Stomach (tissue), 19 donors: ENCODE measurements at places on chromosomes 2 and 18.
A peak's percentile ranks its signal among the peaks of the same experiment; 100 is the strongest.

DNA sequence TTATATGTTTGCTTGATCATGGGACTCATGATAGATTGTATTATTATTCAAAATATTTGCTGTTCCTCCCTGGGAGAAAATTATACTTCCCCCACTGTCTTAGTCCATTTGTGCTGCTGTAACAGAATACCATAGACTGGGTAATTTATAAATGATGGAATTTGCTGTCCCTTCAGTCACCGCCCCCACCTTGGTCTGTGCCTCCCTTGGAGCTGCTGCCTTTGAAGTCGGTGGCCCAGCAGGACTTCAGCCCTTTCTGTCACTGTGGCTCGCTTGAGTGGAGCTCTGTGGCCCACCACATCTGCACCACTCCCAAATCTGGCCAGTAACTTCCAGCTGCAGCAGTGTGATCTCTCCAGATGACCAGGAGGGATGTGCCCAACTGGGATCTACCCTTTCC is 200.8 kb downstream of the AGPS start:
- DNase-seq = no peak

GRCh38 chr2:157800838-157801495 is 75.2 kb downstream of the ACVR1 start:
- DNase-seq = no peak

GRCh38 chr2:16123856-16124780 is 183.8 kb downstream of the MYCN start:
- DNase-seq = no peak

DNA sequence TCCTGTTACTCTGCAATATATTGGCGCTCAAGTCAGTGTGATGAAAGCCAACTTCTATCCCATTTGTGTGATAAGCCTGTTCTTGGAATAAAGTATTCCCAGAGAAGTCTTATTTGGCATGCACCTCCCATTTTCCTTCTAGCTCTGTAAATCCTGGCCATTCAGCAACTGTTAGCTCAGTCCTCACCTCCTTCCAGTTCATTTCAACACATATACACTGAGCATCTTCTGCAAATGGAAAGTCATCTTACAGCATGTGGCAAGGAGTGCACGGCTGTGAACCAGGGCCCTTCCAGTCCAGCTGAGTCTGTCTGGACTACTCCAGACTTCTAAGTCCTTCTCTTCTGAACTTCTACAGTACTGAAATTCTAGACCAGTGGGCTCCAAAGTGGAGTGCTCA is 53.1 kb downstream of the SPATS2L start:
- no peak for DNase-seq

GRCh38 chr2:67865917-67866316 is 196.9 kb downstream of the C1D start:
- no peak for DNase-seq

GRCh38 chr2:128438586-128438985 is 119.9 kb upstream of the HS6ST1 start:
- peak; percentile 0 for DNase-seq

DNA sequence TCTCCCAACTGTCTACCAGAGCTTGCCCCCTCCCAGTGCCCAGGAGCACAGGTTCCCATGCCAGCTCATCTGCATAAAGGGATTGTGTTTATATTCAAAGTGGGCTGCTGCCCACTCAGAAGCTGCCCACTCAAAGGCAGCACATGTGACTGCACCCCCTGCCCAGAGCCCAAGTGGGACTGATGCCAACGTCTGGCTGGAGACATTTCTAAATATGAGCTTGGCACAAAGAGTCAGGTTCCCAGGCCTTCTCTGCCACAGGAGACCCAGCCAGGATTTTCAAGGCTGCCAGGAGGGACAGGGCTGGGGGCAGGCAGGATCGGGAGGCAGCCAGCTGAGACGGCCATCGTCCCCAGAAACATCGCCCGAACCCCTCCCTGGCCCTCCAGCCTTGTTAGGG is 67.1 kb downstream of the ZBTB7C start:
- DNase-seq = no peak

- DNase-seq = peak; percentile 42
Observed at GRCh38 chr18:51278045-51278649, 80.7 kb upstream of the MEX3C start.

GRCh38 chr18:13501891-13502290 is 224.5 kb downstream of the FAM210A start:
- DNase-seq = no peak

- DNase-seq = no peak
Observed at GRCh38 chr18:49778826-49779465, 34.4 kb downstream of the ACAA2 start.

DNA sequence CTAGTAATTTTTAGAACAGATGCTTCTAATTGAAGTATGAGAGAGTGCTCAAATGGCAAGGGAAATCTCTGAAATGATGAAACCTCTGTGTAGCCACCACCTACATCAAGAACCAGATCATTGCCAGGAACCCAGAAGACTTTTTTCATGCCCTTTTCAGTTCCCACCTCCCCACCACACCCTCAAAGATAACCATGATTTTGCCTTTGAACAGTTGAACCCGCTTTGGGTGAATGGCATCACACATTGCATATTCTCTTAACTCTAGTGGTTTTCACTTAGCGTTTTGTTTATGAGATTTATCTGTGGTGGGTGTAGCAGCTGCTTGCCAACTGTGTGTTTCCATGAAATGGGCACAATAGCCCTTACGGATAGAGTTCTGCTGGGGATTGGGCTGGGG is 142.9 kb upstream of the HDAC4 start:
- DNase-seq = no peak

GRCh38 chr18:75116165-75116564 is 92.8 kb downstream of the PTGR3 start:
- DNase-seq = no peak

- DNase-seq = peak; percentile 53
Observed at GRCh38 chr2:85584354-85584856, at the start of gene VAMP5. Gene VAMP5 (plus strand): TSS chr2:85584431. CDS start chr2:85584491, 60 bp downstream.
